ENCODE measurements at places on chromosomes 2 and 18.

- DNase-seq, result no peak
These were observed 3.3 kb upstream of the GPBAR1 start for GRCh38 chr2:218257390-218257981.

DNA sequence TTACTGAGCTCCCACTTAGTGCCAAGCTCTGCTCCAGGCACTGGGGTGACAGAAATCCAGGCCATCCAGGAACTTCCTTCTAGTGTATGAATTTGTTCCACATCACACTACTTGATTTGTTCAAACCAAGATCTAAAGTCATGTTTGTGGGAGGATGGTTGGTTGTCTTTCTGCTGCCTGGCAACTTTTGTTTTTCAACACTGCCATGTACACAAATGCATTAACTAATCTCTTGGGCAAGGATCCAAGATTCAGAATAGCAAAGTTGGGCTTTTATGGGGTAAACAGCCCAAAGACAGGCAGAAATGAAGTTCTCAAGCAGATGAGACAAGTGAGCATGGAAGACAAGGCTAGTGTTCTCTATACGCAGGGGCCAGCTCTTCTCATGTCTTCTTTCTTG is 53.4 kb upstream of the PROKR1 start:
- no peak for DNase-seq

DNA sequence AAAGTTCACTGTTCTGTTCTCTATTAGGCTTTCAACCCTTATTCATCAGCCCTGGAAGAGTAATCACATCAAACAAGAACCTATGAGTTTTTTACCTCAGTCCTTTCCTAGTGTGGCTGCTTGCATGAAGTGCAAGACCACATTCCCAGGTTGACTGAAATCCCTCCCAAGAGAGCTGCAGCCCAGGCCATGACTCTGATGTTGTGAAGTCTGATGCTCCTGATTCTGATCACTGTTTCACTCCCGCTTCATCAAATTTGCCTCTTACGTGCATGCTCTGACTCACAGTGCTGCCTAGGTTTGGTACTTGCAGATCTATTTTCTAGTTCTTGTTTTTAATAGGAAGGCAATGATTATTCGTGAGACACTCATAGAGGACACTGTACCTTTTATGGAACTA is 58.2 kb upstream of the DSEL start:
- DNase-seq, result no peak

DNA sequence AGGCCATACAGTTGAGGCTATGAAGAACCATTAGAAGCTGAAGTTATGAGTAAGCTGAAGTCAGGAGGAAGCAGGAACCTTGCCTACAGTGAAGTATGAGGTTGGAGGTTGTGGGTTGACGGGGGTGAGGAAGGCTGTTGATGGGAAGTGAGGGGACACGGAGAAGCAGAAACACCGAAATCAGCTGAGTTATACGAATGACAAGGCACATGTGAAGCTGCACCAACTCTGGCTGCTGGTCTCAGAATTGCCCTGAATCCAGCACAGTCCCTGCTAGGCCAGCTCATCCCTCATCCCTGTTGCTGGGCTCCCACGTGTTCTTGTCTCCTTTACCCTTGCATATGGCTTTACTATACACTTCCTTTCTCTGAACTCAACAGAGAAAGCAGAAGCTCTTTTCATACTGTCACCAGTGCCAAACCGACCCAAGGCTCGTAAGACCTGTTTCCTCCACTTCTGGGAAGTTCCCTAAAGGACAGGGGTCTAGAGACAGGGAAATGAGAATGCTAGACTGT is 9.2 kb upstream of the TMEM247 start:
- no peak for DNase-seq

DNA sequence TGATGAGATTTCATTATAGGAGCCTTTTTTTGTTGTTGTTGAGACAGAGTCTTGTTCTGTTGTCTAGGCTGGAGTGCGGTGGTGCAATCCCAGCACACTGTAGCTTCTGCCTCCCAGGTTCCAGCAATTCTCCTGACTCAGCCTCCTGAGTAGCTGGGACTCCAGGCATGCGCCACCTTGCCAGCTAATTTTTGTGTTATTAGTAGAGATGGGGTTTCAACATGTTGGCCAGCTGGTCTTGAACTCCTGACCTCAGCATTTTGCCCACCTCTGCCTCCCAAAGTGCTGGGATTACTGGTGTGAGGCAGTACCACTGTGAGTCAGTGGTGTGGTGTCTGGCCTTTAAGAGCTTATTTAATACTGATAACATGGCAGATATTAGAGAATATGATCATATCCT is 60.1 kb downstream of the MOB4 start:
- DNase-seq, result no peak

- DNase-seq, result no peak
These were observed 1338.4 kb upstream of the CHAC2 start for GRCh38 chr2:52429171-52429570.
